ENCODE measurements at places on chromosomes 2 and 18.

GRCh38 chr18:28288784-28289183 lies 111.9 kb upstream of the CDH2 start:
- DNase-seq = no peak

DNA sequence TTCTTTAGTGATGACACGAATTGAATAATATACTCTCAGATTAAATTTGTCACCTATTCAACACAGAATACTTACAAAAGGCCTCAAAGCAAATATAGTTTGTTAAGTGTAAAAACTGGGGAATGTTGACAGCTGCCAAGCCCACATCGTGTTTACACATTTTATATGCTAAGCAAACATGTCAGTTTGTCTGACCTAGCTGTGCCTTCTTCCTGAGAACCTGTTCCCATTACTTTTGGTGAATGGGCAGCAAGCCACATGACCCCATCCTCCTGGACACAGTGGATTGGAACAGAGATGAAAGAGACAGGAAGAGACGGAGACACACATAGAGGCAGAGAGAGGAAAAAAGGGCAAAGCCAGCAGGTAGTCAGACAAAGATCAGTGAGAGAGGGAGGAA lies 22.9 kb upstream of the CUL3 start:
- no peak for DNase-seq

GRCh38 chr2:64457524-64457923 lies 3.6 kb downstream of the LGALSL start:
- DNase-seq = no peak

GRCh38 chr2:136527560-136527959 lies 237.8 kb upstream of the THSD7B start:
- peak; percentile 9 for DNase-seq

DNA sequence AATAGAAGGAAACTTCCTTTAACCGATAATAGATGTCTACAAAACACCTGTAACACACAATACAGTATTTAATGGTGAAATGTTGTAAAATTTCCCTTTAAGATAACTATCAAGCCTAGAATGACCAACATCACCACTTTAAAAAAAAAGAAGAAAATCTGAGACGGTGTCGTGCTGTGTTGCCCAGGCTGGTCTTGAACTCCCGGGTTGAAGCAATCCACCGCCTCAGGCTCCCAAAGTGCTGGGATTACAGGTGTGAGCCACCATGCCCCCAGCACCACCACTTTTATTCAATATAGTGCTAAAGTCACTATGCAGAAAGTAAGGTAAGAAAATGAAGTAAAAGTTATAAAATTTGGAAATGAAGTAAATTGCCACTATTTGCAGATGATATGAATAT lies 96.9 kb downstream of the MYOM1 start:
- DNase-seq = no peak

DNA sequence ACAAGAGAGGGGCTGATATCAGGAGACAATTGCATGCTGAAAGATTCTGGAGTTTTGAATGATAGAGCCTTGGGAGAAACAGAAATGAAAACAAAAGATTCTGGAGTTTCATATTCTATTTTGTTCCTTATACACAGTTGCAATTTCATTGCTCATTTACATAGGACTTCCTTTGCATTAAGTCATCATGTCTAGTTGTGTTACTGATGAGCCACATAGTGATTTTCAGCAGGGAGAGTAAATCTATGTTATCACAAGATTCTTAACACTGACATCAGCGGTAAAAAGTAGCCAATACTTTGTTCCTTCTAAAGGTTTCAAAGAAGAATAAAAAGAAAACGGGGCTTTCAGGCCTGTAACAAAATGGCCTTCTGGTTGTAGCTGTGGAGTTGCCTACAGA lies 7.1 kb downstream of the ADAM17 start:
- peak; percentile 55 for DNase-seq

DNA sequence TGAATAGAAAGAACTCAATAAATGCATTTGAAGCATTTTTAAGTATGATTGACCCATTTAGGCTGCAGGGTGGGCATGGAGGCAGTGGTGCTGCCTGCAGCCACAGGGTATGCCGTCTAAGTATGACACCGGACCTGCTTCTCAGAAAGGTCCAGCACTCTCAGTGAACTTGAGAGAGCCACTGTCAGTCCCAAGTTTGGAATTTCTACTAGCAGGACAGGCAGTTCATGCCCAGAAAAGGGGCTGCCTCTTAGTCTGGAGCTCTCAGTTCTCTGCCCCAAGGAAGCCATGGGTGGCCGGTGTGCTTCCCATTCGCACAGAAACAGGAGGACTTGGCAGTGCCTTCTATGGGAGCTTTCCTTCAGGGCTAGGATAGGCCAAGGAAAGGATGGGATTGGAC lies 24.0 kb upstream of the MYCN start:
- DNase-seq = no peak

DNA sequence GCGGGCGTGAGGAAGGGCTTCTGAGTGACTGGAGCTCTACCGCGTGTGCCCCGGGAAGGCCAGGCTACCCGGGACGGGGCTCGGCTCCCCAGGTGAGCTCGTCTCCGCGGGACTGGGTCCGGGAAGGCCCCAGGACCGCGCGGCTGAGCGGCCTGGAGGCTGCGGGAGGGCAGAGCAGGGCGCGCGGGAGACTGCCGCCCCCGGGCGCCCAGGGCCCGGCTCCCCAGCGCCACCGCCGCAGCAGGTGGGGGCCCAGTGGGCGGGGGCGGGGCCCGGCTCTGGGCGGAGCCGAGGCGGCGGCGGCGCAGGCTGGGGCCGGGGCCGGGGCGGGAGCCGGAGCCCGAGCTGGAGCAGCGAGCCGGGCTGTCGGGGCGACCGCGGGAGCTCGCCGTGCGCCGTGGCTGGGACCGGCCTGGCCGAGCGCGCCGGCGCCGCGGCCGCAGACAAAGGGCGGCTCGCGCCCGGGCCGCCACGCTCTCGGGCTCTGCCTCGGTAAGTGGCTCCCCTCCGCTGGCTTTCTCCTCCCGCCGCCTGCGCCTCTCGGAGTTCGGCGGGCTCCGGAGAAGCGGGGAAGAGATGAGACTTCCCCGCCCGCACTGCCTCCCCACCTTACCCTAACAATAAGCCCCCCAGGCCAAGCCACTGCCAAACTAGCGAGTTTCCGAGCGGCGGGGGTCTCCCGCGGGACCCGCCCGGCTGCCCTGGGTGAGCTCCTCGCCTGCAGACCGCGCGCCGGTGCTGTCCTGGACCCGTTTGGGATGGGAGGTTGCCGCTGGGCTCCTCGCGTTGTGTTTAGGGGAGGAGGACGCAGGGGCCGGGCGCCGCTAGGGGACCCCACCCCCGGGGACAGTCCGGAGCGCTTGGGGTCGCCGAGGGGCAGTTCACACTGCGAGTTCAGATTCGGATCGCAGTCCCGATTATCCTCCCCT lies at the start of gene MAPK4:
TSS of gene MAPK4 (plus strand) at position 336 of the 929 bp plus-strand sequence. CDS start 103,872 bp downstream, outside the sequence.
- DNase-seq = peak; percentile 81

DNA sequence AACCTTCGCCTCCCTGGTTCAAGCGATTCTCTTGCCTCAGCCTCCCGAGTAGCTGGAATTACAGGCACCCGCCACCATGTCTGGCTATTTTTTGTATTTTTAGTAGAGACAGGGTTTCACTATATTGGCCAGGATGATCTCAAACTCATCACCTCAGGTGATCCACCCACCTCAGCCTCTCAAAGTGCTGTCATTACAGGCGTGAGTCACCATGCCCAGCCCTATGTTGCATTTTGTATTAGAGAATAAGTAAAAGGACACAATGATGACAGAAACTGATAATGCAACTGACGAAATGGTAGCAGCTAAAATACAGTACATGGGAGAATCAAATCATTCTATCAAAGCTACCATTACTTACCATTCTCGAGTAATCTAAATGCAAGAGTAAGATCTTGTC lies 276.7 kb downstream of the DSEL start:
- no peak for DNase-seq

DNA sequence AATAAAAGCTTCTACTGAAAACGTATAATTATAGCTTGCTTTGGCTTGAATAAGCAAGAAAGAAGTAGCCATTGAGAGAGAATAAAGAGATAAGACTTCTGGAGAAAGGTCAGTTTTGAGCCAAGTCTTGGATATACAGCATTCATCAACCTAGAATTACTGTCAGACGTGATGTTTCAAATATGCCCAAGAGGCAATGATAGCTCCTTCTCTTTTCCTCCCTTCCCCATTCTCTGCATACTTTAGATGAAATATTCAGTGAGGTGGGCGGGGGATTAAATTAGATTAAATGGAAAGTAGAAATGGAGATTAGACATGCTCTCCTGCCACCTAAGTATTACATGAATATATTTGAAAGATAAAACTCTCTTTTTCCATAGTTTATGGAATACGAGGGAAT lies 8.7 kb downstream of the ANTXR1 start:
- DNase-seq = no peak

GRCh38 chr18:50142441-50143120 lies 52.4 kb downstream of the MYO5B start:
- DNase-seq = no peak

DNA sequence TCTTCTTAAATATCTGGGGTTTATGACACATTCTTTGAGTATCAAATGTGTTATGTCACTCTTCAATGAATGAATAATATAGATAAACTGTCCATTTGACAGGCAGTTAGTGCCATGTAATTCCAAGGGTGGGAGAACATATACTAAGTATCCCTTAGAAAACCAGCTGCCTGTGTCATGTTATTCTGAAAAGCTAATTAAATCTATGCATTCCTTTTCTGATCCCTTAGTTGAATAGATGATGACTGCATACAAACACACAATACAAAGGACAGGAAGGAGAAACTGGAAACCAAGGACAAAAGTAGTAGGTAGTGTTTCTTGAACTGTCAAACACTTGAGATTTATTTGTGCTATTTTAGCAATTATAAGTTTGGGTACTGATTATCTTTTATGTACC lies 8.3 kb downstream of the ARHGAP28 start:
- DNase-seq = no peak

DNA sequence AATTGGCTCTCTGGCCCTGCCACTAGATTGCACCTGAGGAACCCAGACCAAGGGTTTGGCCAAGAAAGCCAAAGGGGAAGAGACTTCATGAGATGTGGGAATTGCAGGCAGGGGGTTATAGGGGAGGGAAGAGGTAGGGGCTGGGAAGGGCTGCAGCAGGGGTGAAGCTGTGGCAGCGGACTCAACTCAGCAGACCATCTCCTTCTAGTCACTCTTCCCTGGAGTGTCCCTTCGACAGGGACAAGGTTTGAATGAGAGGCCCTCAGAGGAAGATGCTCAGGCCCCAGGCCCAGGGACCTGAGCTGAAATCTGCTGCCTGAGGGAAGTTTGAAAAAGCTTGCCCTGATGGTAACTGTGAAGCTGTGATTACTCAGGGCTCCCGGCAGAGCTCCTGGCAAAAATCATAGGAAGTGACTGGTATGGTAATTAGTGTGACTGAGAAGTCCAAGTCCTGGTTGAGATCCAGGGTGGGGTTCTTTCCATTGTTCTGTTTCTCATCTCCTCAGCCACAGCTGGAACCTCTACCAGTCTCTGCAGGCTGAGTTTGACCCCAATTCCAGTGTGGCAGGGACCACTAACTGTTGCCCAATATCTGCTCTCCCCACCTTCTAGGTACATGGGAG lies 300.9 kb downstream of the CYP26B1 start:
- DNase-seq = no peak

DNA sequence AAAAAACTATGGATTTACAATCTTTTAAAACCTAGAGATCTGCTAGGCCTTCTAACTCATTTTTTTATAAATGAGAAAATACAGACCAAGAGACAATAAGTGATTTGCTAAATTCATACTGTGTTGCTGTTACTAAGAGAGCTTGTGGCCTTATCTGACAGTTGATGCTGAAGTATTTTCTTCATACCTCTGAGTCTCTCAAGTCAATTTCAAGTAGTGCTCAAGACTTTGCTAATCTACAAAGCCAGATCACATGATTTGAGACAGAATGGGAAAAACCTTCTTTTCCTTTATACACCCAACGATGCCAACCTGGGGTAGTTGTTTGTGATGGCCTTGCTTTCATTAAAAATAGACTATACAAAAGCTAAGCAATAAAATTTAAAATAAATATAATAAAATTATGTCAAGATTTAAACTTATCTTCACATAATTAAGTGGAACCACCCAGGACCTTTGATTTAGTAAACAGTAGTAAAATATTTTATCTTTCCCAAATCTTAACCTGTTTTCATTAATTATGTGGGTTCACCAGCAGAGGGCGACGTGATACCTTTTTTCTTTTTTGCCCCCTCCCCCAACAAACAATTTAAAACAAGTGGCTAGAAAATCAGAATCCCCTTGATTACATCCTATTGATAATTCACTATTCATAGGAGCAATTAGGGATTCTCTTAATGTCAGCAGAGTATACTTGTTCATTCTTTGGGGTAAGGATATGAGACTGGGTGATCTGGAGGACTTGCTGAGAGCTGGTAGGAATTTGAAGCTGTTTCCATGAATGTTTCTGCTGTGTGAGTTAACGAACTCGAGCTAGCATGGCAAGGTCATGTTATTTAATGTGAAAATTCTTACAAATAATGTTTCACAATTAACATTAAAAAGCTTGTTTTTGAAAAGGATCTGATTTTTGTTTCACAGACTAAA lies 49.6 kb upstream of the SLC5A7 start:
- no peak for DNase-seq

GRCh38 chr2:49959961-49960553 lies 805.7 kb upstream of the FSHR start:
- DNase-seq = no peak

- DNase-seq = peak; percentile 18
Measured at GRCh38 chr18:62844850-62845643, 129.7 kb downstream of the PHLPP1 start.

- no peak for DNase-seq
Measured at GRCh38 chr2:47049502-47049901, 105.6 kb downstream of the STPG4 start.

DNA sequence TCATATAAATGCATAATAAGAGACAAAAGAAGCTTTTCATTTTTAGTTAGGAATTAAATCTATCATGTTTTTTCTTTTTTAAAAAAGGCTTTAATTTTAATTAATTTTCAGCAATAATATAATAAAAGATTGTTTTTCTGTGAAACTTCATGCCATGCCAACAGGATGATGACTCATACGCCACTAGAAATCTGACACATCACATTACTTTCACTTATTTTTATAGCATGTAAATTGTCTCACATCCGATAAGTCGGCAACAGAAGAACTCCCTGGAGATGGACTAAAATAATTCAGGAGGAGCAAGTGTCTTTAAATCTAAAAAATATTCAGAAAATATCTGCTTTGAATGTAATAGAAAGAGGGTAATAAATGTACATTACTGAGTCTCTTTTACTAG lies 1024.2 kb upstream of the ACVR2A start:
- DNase-seq = no peak

DNA sequence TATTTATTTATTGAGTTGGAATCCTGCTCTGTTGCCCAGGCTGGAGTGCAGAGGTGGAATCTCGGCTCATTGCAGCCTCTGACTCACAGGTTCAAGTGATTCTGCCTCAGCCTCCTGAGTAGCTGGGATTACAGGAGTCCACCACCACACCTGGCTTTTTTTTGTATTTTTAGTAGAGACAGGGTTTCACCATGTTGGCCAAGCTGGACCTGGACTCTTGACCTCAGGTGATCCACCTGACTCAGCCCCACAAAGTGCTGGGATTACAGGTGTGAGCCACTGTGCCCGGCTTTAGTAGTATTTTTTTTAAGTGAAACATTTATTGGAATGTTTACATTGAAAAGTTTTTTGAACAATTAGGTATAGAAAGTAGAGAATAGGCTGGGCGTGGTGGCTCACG lies 23.9 kb downstream of the SLC20A1 start:
- DNase-seq = no peak

GRCh38 chr2:238927746-238928519 lies 80.0 kb downstream of the TWIST2 start:
- no peak for DNase-seq
